ENCODE measurements at places on chromosomes 3 and 15. TPM values are rescaled to one million over a fixed set of nuclear protein-coding genes. Genes with fewer than 3 reads are reported as not detected.

DNA sequence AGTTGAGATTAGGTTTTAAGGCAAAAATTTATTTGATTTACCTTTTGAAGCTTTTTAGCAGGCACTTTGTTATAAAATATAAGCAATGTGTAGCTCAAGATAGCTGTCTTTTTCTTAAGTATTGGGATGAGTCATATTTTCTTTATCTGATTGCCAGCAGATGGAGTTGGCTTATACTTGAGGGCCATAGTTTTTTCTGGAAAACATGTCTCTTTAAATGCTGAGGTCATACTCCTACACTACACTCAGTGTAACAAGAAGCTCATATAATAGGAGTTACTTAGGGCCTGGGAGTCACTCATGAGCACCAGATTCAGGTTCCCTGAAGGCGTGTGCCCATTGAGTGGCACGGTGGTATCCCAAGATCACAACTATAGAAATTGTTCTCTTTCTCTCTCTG lies 579.8 kb downstream of the EDEM1 start:
- no peak for DNase-seq

DNA sequence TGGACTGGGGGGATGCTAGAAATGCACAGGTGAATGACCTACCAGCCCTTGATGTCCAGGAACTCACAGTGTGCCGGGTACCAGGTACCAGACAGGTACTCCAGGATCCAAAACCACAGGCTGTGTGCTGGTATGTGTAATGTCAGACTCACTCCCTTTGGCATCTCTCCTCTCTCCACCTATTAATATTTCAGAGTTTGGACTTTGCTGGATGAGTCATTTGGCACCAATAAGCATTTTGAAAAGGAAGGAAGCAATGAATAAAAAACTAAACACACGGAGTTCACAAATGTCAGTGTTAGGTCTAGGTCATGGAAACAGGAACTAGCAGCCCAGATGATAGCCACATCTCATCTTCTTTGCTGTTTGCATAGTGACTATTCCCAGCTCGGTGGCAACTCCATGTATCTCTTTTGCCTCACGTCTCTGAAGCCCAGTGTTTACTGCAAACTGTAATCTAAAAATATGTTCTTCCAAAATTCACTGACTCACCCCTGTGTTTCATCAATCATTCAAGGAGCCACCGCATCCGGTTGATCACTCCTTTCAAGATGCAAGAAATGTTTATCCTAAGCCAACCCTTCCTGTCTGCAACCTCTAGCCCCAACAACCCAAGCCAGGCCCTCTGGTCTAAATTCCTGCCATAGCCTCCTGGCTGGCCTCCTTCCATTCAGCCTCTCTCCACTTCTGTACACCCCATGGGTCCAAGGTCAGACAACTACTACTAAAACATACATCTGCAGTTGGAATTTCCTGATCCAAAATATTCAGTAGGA lies 8.4 kb downstream of the ITGB5 start:
- DNase-seq, result peak; percentile 83

SNTN gene
- total RNA-seq, result not detected

POPDC2 gene
- 679 TPM for total RNA-seq

PHLDB2 gene
- total RNA-seq, result 48.1 TPM

PTH1R gene
- 7.2 TPM for total RNA-seq
